ENCODE measurements at places on chromosomes 16 and 17. TPM values are rescaled to one million over a fixed set of nuclear protein-coding genes. Genes with fewer than 3 reads are reported as not detected.
A peak's percentile ranks its signal among the peaks of the same experiment; 100 is the strongest.

- DNase-seq: no peak
These were observed 840 bp downstream of the MYO1C start for GRCh38 chr17:1491443-1492248.

DNA sequence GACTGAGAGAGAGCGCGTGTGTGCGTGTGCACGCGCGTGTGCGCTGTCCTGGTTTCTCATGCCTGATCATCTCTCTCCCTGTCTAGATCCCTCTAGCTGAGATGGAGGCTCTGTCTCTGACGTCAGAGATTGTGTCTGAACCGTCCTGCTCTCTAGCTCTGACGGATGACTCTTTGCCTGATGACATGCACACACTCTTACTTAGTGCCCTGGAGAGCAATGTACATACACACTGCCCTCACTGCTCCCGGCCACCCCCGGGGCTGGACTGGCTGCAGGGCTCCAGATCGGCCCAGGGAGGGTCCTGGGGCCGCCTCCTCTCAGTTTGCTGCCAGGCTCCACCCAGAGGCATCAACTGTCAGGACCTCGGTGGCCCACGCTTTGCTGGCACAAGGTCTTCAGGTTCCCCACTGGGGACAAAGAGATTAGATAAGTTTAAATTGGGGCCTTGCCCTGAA, 13.1 kb upstream of the ABCC3 start:
- no peak for DNase-seq

TAOK2 gene
- 87.7 TPM for total RNA-seq

DNA sequence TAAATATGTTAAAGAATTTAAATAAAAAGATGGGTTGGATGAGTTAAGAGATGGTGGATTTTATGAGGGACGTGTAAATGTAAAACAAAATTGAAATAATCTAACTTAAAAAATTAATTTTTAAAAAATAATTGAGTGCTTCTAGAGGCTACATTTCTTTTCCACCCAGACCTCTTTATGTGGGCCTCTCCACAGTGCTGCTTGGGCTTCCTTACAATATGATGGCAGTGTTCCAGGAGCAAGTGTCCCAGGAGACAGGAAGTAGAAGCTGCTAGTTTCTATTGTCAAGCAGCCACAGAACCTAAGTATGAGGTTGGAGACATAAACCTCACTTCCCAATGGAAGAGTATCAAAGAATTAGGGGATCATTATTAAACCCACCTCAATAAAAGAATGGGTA, 205.7 kb upstream of the CPHXL start:
- peak; percentile 13 for DNase-seq

DNA sequence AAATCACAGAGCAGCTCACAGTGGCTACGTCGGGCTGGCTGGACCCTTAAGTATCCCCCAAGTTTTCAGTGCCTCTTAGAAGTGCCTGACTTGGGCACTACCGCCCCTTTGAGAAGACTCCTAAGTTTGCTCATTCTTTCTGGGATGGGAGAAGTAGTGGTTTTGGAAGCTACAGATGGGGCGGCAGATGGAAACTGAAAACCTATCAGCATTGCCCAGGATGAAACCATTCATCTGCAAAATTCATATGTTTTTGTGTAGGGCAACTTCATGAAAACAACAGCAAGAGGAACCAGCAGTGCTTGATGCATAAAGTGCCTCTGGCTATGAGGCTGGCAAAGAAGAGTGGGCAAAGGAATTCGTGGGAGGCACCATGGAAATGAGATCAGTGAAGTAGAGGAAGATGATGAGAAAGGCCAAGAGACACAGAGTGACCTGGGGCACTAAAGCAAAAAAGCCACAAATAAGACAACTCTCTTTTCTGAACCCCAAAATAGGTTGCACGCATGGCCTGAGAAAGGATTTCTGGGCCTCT, 277.1 kb downstream of the XYLT1 start:
- no peak for DNase-seq

DNA sequence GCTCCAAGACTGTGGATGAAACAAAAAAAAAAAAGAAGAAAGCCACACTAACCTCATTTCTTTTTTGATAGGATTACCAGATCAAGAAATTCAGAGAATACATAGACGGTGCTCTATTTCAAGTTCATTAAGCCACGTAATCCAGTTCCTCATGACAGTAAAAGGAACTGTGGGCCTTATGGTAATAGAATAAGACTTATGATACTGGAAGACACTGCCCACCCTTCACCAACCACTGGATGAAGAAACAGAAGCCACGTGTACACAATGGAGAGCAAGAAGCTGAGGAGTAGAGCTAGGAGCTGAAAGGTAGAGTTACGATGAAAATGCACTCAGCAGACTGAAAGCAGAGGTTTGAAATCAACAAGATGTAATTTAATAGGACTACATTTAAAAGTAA, 11.2 kb downstream of the NCBP3 start:
- no peak for DNase-seq

GRCh38 chr16:12210258-12210880, 233.8 kb downstream of the SNX29 start:
- DNase-seq: no peak

DNA sequence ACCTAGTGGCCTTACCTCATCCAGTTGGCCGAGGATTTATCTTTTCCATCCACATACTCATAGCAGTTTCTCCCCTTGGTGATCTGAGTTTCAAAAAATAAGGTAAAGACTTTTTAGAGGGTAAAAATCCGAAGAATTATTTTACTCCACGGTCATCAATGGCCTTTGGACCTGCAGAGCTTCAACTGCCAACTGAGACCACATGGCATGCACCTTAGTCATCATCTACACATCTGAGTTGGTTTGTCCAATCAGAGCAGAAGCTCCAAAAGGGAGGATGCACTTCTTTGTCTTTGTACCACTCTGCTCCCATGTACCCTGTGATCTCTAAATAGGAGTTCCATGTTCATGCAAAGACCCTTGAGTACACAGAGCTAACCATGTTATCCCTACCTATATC, 15.7 kb downstream of the PRDM7 start:
- DNase-seq: no peak

IL4R gene
- 14.5 TPM for total RNA-seq

GRCh38 chr17:45650561-45650960, 133.6 kb upstream of the CRHR1 start:
- no peak for DNase-seq

EVPLL gene
- not detected for total RNA-seq

DNA sequence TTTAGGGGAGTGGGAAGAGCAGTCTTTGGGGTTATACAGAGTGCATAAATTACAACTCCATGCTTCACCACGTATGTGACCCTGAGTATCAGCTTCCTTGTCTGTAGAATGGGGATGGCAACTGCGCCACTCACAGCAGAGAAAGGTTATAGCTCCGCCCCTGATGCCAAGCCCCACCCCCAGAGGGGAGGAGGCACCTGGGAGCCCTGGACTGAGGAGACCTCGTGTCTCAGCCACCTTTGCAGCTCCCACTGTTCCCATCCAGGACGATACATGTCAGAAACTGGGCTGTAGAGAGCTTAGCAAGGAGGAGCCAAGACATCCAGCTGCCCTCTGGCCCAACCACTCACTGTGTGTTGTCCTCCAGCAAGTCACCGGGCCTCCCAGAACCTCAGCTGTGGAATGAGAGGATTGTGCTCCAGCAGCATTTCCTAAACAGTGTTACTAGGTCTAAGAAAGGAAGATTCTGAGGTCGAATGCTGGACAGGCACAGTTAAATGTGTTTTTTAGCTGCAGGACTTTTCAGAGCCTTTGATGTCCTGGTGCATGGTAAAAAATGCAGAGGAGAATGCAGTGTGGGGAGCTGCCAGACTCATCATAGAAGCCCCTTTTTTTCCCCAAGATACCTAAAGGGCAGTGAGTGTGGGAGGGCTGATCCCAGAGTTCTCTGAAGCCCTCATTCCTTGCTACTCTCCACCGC, 49.4 kb downstream of the BEAN1 start:
- no peak for DNase-seq
